ENCODE measurements at places on chromosomes 13 and 19.

- no peak for DNase-seq
These were observed 16.1 kb downstream of the SYDE1 start for GRCh38 chr19:15123031-15123890.

GRCh38 chr13:24452044-24452443 lies 60.5 kb downstream of the PARP4 start:
- DNase-seq = no peak

DNA sequence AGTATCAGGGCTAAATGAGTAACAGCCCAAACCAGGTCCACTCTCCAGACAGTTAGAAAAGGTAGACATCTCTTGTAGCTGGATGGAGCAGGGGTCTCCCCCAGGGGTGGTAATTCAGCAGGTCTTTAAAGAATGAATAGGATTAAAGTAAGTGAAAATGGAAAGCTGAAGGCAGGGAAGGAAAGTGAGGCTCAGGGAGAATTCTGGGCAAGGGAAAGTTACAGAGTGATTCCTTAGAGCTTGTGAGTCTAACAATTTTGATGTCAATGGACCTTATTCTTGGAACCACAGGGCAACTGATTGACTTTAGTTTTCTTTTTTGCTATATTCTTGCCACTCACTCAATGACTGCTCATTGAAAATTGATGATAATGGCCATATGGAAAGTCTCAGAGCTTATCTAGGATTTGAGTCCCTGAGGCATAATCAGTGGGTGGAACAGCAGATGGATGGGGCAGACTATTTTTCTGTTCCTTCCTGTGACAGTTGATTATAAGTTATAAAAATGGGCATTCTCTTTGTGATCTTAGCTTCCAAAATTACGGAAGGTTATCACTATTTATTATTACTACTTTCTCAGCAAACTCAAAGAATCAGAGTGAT lies 76.9 kb downstream of the LRCH1 start:
- DNase-seq = no peak

DNA sequence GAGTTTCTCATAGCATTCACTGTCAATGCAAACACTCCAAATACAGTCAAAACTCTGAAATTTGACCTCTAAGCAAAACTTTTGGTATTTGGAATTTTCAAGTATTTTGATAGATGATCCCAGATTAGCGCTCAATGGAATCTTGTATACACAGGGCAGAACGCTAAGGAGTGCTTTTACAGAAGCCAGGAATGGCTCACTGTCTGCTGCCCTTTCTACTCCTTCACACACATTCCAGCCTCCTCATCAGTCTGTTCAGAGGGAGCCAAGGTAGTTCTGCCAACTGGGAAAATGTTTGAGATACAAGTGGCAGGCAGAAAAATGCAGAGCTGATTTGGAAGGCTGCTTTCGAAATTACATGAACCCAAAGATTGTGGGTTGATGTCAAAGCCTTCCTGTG lies 4.4 kb upstream of the STARD13 start:
- no peak for DNase-seq

DNA sequence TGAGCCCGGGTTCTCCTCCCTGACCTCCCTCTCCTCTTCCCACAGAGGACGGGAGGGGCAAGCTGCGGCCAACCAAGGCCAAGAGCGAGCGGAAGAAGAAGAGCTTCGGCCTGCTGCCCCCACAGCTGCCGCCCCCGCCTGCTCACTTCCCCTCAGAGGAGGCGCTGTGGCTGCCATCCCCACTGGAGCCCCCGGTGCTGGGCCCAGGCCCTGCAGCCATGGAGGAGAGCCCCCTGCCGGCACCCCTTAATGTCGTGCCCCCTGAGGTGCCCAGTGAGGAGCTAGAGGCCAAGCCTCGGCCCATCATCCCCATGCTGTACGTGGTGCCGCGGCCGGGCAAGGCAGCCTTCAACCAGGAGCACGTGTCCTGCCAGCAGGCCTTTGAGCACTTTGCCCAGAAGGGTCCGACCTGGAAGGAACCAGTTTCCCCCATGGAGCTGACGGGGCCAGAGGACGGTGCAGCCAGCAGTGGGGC lies 162.2 kb downstream of the KDM4B start:
- peak; percentile 31 for DNase-seq

GRCh38 chr13:112181336-112182067 lies 114.6 kb downstream of the SOX1 start:
- no peak for DNase-seq

DNA sequence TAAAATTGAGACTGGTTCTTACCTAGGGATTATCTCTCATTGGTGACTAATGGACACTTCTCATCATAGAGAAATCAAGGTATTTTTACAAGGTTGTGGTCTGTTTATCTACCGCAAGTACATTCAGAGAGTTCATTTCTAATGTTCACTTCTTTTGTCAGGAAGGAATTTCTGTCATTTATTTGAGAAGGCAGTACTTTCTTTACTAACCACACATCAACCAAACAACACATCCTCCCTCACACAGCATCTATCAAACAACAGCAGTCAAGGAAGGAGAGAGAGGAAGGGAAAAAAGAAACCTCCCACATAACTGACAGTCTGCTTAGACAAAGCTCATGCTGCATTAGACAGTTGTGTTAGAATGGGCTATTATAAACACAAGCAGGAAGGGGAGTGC lies 182.3 kb upstream of the KLF12 start:
- no peak for DNase-seq

DNA sequence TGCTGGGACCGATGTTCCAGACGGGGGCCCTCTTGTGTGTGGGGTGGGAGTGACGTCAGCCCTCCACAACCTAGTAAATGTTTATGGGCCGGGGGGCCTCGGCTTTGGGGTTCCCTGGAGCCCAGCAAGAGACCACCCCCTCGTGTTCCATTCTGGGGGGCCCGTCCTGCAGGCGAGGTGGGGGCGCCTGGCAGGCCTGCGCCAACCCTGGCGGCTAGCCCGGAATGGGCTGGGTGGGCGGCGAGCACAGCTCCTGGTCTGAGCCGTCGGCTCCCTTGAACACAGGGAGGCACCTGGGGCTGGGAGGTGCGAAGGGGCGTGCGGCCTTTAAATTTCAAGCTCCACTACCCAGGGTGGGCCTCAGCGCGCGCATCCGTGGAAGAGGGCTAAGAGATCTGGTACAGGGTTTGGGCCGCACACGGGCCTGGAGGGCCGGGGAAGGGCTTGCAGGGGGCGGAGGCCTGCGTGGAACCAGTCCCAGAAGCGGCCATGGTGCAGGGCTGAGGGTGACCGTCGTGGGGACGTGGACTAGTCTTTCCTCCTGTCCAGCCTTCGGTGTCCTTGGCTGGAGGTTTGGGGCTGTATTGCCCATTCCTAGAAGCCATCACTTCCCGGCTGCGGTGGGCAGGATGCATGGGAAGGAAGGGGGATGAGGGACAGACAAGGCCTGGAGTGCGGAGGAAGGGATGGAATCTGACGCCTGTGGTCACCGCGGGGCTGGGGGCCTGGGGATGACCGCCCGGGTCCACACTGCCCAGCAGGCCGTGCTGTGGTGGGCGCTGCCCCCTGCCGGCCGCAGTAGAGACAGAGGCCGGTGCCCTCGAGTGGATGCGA lies 11.4 kb downstream of the NDUFA11 start:
- DNase-seq = peak; percentile 47

GRCh38 chr19:4909156-4909896 lies at the start of gene UHRF1:
UHRF1 (plus strand) TSS chr19:4909501; CDS start chr19:4910886, 1,385 bp downstream.
- peak; percentile 87 for DNase-seq

GRCh38 chr19:38055655-38056521 lies 148.9 kb downstream of the SIPA1L3 start:
- no peak for DNase-seq

- no peak for DNase-seq
These were observed 6.9 kb downstream of the FXYD5 start for GRCh38 chr19:35161434-35161743.

DNA sequence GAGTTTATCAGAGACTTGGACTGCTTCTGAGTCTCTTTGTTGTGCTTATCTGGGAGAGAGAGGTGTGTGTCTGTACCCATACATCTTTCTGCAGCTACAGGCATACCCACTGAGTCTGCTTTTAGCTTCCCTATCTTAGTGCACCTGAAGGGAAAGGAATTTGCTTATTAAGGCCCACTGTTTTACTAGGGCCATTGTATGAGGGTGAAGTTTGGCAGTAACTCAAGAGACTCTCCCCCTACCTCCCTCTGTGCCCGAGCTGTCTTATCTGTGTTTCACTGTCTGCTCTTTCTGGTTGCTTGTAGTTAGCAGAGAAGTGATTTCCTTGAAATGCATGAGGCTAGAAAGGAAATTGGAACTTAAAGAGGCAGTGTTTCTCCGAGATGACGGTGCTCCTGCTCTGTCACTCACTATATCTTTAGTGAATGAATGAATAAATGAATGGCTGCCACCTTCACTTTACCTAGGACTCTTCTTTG lies 678 bp upstream of the CD33 start:
- no peak for DNase-seq

- DNase-seq = no peak
These were observed 6.3 kb downstream of the GRAMD1A start for GRCh38 chr19:35006342-35006998.

- DNase-seq = no peak
These were observed 13.5 kb downstream of the ZSCAN5A start for GRCh38 chr19:56301155-56301554.

DNA sequence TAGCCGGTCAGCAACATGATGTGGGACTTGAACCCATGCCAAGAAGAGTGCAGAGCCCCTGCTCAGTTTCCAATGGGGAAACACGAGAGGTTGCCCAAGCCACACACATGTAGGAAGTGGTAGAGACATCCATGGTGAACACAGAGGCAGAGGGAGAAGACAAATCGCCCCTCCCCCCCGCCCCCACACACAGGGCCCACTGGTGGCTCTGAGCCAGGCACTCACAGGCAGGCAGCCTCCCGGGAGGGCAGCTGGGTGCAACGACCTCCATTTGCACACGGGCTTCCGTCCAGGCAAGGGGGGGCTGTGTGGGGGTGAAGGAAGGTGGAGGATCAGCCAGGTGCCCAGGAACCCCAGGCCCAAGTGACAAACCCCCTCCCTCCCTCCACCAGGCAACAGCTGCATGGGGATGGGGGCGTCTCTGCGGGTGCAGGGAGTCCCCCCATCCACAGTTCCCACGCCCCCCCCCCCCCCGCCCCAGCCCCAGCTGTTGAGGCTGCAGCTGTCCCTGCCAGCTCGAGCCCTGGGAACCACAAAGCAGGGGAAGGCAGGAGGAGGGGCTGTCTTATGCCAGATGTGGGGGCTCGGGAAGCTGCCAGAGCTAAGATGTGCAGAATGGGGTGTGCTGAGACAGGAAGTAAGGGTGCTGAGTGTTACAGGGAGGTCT lies 3.4 kb downstream of the NOTCH3 start:
- no peak for DNase-seq

DNA sequence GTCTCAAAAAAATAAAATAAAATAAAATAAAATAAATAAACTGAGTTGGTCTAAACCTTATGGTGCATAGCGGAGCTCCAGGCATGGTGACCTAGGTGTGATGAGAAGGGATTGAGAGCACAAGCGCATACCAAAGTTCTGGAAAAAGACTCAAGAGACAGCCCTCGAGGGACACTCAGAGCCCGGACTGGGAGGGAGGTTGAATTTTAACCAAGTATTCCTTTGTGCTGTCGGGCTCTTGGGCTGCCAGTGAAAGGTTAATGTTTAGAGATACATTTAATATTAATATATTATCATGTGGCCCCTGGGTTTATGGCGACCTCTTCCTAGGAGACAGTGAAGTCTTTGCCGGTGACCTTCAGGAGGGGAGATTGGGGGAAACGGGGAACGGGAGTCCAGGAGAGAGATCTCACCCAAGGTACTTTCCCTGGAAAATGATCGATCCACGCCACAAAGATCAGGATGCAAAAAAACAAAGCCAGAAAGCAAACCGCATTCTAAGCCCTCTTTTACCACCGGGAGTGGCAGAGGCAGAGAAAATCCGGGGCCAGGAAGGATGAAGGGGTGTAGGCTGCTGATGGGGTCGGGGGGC lies 1.6 kb downstream of the FUT6 start:
- DNase-seq = no peak

DNA sequence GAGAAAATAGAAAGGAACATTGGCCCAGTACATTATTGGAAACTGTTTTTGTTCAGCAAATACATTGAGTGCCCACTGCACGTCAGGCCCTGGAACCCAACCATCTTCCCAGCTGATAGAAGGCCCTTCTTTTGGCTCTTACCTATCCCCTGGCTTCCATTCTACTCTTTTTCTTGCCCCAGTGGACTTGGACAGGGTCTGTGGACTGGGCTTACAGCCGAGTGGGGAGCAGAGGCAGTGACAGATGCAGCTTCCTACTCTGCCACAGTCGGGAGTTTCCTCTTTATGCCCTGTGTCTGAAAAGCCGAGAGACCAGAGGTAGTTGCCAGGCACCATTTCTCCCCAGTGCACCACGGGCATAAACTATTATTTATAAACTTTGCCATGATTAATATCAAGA lies 70.4 kb downstream of the ARHGAP35 start:
- no peak for DNase-seq

- DNase-seq = no peak
These were observed 3.4 kb upstream of the SIGLEC9 start for GRCh38 chr19:51121257-51121656.

DNA sequence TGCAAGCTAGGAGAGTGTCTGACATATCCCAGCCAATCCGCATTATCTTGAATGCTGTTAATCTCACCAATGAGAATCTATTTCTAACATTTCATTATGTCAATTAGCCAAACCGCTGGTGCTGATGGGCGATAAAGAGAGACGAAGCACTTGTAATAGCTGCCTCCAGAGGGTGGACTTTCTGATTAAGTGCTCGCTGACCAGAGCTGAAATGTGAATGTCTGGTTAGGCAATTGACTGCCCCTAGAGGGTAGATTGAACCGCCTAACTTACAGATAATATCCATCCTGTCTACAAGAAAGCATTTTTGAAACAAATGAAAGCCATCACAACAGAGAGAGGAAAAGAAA lies 552 bp upstream of the GRWD1 start:
- peak; percentile 31 for DNase-seq

DNA sequence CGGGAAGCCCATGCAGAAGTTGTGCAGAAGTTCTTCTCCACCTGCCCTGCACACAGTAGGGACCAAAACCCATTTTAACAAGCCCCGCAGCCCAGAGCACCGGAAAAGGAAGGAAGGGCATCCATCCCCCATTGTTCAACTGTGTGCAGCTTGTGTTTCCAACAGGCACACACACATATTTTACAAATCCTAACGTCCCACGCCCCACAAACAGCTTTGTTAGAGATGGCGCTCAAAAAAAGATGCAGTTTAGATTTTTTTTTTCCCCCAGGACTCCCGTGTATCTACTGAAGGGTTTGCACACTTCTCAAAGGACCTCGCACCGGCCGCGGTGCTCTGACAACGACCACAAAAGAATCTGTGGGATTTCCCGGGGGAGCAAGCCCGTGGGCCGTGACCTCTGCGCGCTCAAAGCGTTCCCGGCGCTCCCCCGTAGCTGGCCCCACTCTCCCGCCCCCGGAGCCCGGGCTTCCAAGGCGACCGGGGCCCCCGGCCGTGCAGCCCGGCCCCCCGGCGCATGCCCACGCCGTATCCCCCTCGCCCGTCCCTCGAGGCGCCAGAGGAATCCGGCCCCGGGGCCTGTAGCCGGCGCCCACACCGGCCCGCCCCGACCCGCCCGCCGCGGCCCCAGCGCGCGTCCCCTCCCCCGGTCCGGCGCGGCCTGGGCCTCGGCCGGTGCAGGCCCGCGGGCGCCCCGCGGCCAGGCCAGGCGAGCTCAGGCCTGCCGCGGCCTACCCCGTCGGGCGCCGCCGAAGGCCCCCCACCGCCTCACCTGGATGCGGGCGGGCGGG lies 523 bp downstream of the ELAVL1 start:
- peak; percentile 44 for DNase-seq

Data from activated CD4-positive, alpha-beta T cell treated with anti-CD3 and anti-CD28 coated beads for 36 hours (primary cell).